ENCODE measurements at places on chromosomes 11 and 22. TPM values are rescaled to one million over a fixed set of nuclear protein-coding genes. Genes with fewer than 3 reads are reported as not detected.

DNA sequence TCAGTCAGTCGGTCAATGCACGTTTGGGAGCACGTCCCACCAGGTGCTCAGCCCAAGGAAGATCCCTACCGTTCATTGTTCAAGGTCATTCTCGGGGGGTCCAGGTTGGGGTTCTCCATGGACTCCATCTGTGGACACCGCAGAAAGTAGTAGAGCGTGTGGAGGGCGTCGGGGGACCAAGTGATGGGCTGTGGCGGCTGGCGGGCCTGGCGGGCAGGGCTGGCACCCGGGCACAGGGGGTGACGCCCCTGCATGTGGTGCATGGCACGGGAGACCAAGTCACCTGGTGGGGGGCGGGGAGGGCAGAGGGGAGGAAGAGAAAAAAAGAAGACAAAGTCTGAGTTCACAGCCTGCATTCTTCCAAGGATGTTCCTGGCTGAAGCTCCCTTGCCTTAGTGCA, 91.8 kb downstream of the NAT10 start:
- DNase-seq, result no peak

DNA sequence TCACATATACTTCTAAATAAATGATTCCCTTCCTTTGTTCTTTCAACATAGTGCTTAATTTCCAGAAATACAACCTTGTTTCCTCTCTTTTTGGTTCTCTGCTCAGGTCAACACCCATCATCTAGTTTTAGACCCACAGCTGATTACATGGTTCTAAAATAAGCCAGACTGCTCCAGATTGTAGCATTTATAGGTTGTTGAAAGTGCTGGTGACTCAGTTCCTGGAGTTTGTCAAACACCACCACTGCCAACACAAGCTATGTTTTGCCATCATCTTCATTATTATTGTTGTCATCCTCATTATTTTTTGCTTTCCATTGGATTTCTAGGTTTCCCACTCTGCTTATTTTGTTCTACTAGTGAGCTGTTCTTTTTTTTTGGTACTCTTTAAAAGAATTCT, 22.3 kb upstream of the MMP20 start:
- no peak for DNase-seq

DNA sequence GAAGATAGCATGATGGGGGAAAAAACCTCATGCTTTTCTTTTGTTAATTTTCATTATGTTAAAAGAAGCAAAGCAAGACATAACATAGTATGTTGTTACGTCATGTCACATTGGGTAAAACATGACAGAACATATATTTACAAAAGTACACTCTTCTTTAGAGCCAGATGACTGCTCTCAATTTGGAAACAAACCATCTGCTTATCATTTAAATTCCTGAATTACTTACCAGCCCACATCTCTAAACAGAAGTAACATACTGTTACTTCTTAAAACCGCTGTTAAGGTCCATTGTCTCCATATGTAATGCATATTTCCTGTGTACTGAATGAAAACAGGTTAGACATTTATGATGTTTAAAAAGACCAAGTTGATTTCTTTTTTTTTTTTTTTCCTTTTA, 100.0 kb downstream of the TMEM135 start:
- DNase-seq, result no peak

GRCh38 chr11:112949781-112950575, 11.2 kb upstream of the NCAM1 start:
- DNase-seq, result no peak

DNA sequence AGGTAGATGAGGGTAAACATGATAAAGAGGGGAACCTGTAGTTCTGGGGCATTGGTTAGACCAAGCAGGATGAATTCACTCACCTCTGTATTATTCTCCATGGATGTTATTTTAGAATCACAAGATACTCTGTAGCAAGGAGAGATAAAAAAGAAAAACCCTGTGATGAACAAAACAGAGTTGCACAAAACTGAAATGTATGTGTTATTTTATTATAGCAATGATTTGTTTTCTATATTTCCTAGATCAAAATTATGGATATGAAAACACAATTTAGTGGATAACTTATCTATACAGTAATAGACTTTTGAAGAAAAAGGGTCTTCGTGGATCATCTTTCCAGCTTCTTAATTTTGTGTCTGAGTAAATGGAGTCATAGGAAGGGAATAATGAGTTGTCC, at the start of gene OR5B17:
TSS of gene OR5B17 (minus strand) at position 101 of the 400 bp plus-strand sequence. CDS start at position 101, 0 bp downstream.
- DNase-seq, result no peak

- no peak for DNase-seq
Measured at GRCh38 chr11:19577976-19578619, 134.5 kb upstream of the NAV2 start.

- DNase-seq, result no peak
Measured at GRCh38 chr22:44714703-44715350, 12.8 kb downstream of the PRR5 start.

DNA sequence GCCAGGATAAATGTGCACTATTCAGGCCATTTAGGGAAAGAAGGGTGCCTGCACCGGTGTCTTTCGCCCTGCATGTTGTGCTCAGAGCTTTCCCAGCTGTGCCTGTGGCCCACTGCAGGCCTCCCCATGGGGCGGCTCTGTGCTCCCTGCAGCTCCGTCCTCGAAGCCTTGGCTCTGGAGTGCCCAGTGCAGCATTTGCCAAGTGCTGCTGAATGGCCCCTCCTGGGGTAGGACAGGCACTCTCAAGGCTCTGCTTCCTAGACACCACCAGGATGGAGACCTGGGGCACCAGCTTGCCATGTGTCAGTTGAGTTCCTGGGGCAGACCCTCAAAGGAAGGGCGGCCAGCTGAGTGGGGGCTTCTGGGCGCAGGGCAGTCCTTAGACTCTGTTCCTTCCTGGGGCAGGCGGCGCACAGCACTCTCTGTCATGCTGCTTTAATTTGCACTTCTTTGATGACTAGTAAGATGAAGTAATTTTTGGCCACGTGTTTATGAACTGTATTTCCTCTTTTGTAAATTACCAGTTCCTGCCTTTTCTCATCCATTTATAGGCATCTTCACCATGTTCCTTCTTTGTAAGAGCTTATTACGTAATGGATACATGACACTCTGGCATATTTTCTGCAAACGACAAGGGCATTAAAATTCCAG, 32.1 kb upstream of the GNB1L start:
- no peak for DNase-seq

GRCh38 chr22:47801541-47802245, 1039.2 kb downstream of the TBC1D22A start:
- DNase-seq, result no peak

- DNase-seq, result no peak
Measured at GRCh38 chr11:1573077-1573902, 1.2 kb upstream of the DUSP8 start.

OR2AG1 gene
- total RNA-seq, result not detected

CCS gene
- 31.6 TPM for total RNA-seq

FAM180B gene
- not detected for total RNA-seq

ILK gene
- total RNA-seq, result 57.9 TPM

GPHA2 gene
- total RNA-seq, result not detected

ADM gene
- total RNA-seq, result 0.78 TPM

MUC2 gene
- total RNA-seq, result 0.38 TPM

TREH gene
- total RNA-seq, result not detected

THY1 gene
- total RNA-seq, result 0.20 TPM

MTFP1 gene
- total RNA-seq, result 43.3 TPM

KRTAP5-1 gene
- not detected for total RNA-seq

Data from K562 (cell line).